ENCODE measurements at places on chromosomes 2 and 18. TPM values are rescaled to one million over a fixed set of nuclear protein-coding genes. Genes with fewer than 3 reads are reported as not detected.

KANSL3 gene
- total RNA-seq, result 36.3 TPM

DNA sequence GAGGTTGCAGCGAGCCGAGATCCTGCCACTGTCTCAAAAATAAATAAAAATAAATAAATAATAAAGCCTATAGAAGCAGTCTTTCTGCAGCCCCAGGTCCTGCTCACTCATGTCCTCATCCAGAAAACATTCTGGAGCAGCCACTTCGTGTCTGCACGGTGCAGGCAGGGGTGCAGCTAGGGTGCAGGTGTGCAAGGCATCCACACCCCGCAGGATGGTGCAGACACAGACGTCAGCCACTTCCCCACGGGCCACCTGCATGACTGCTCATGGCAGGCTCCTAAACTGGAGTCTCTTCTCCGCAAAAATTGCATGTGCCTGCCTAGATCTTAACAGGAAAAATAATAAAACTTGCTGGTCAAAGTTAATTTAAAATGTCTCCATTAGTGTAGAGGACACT is 80.2 kb upstream of the SNTG2 start:
- peaks cover 31% of the 10 kb centered on the region for H3K4me1 ChIP-seq
- DNase-seq, result no peak
- H3K27ac ChIP-seq, result peak overlapping the region; percentile 74
- no peak overlapping the region for H3K4me3 ChIP-seq
- peaks cover 7% of the 10 kb centered on the region for H3K27me3 ChIP-seq

UNC80 gene
- 0.05 TPM for total RNA-seq

GRCh38 chr2:43269074-43269572 is 42.7 kb upstream of the ZFP36L2 start:
- H3K36me3 ChIP-seq, result no peaks in the 10 kb centered on the region
- peaks cover 8% of the 10 kb centered on the region for H3K27me3 ChIP-seq
- peak overlapping the region; percentile 10 for H3K4me3 ChIP-seq
- peak overlapping the region; percentile 80 for H3K27ac ChIP-seq
- DNase-seq, result peak; percentile 18

- H3K27me3 ChIP-seq, result peaks cover 2% of the 10 kb centered on the region
- H3K4me3 ChIP-seq, result no peak overlapping the region
- H3K27ac ChIP-seq, result no peak overlapping the region
- peaks cover 2% of the 10 kb centered on the region for H3K4me1 ChIP-seq
These were observed 15.5 kb upstream of the DUSP19 start for GRCh38 chr2:183063083-183063482.

SCYGR4 gene
- total RNA-seq, result not detected

VWC2L gene
- not detected for total RNA-seq

- H3K36me3 ChIP-seq, result no peaks in the 10 kb centered on the region
- no peak for DNase-seq
- no peak overlapping the region for H3K4me3 ChIP-seq
- H3K27ac ChIP-seq, result no peak overlapping the region
- H3K4me1 ChIP-seq, result no peaks in the 10 kb centered on the region
- H3K27me3 ChIP-seq, result peaks cover 1% of the 10 kb centered on the region
These were observed 68.5 kb downstream of the TMEM18 start for GRCh38 chr2:608711-609110.

MREG gene
- total RNA-seq, result 26.1 TPM

CRYGC gene
- total RNA-seq, result not detected

ARHGAP25 gene
- total RNA-seq, result 4.6 TPM

GRCh38 chr2:241307055-241307454 is 8.4 kb downstream of the HDLBP start:
- no peak overlapping the region for H3K27ac ChIP-seq
- H3K4me3 ChIP-seq, result no peak overlapping the region
- DNase-seq, result no peak
- H3K36me3 ChIP-seq, result no peaks in the 10 kb centered on the region
- H3K27me3 ChIP-seq, result peaks cover 5% of the 10 kb centered on the region

DNA sequence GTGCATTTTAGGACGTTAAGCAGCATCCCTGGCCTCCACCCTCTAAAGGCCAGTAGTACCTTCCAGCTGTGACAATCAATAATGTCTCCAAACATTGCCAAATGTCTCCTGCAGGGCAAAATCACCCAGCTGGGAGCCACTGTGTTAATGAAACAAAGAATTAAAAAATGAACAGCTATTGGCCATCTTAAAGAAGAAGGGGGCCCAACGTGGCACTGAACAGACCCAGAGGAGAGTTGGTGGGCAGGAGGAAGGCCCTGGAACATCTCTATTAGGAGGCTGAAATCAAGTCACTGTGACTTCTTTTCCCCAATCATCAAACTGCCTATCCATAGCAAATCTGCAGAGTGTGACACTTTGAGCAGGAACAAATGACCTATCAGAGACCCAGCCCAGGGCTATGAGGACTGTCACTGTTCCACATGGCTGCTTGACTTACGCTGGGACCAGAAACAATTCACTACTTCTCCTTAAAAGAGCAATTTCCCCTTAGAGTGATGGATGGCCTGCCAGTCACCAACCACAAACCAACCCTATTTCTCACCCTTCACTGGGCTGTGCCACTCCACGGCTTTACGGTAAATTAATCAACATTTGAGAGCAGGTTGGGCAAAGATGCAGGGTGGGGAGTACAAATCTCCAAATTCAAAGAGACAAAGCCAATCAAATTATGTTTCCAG is 35.2 kb upstream of the TEX51 start:
- no peak overlapping the region for H3K27ac ChIP-seq
- H3K27me3 ChIP-seq, result peaks cover 3% of the 10 kb centered on the region

DNA sequence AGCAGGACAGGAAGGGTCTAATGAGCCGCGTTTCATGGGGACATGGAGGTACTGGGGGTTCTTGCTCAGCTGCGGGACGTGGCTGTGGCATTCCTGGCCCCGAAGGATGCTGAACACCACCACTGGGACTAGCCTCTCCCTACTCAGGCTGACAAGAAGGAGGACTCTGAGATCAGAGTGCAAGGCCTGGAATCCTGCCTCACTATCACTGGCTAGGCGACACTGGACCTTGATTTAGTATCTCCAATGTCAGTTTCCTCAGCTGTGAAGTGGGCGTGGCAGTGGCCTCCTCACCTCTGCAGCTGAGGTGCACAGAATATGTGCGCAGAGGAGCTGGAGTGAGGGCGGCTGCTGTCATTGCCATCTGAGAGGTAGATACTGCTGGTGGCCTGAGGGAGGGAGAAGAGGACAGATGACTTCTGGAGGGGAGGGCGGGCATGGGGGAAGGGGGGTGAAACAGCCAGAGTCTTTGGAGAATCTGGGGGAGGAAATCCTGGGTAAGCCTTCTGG is 157.8 kb upstream of the CAPN13 start:
- no peak overlapping the region for H3K4me3 ChIP-seq
- H3K27ac ChIP-seq, result no peak overlapping the region
- H3K27me3 ChIP-seq, result peaks cover 11% of the 10 kb centered on the region
- no peaks in the 10 kb centered on the region for H3K4me1 ChIP-seq
- no peaks in the 10 kb centered on the region for H3K36me3 ChIP-seq

DDX1 gene
- total RNA-seq, result 100 TPM

GRCh38 chr2:101205521-101206479 is 46.9 kb upstream of the CNOT11 start:
- H3K27me3 ChIP-seq, result no peaks in the 10 kb centered on the region
- no peak overlapping the region for H3K27ac ChIP-seq
- no peaks in the 10 kb centered on the region for H3K36me3 ChIP-seq
- DNase-seq, result peak; percentile 42
- H3K4me3 ChIP-seq, result no peak overlapping the region

- H3K27me3 ChIP-seq, result no peaks in the 10 kb centered on the region
- peaks cover 7% of the 10 kb centered on the region for H3K4me1 ChIP-seq
- H3K36me3 ChIP-seq, result peaks cover 3% of the 10 kb centered on the region
- no peak for DNase-seq
These were observed 409.2 kb upstream of the TCF4 start for GRCh38 chr18:55997151-55997561.

KLHL30 gene
- not detected for total RNA-seq

- H3K4me1 ChIP-seq, result peaks cover 48% of the 10 kb centered on the region
- no peak overlapping the region for H3K4me3 ChIP-seq
- H3K27ac ChIP-seq, result no peak overlapping the region
- H3K27me3 ChIP-seq, result peaks cover 5% of the 10 kb centered on the region
These were observed 29.9 kb downstream of the HPCAL1 start for GRCh38 chr2:10332402-10333246.

DNA sequence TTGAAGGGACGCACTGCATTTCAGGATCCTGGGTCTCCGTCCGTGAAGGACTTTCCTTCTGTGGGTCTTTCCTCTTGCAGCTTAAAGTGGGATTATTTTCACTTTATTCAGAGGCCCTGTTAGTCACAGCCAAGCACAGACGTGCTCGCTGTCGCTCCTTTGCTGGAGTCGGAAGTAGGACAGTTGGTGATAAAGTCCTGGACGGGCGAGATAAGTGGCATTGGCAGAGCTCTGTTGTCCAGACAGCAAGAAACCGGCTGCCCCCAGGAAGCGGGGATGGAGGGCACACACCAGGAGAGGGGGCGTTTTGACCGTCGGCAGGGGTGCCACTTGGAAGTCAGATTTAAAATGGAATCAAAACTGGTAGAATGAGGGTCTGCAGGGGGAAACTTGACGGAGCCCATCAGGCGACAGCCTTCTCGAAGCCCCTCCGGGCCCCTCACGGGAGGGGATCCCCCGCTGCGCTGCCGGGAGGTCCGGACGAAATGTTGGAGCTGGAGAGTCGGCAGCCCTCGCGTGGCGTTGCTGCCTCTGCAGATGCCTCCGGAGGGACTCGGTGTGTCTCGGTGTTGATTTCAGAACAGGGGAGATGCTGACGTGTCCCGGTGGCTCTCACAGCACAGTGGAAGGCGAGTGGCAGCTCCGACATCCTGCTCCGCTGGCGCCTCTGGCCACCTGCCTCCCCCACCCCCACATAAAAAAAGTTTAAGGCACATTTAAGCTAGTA is 124.2 kb downstream of the NFATC1 start:
- H3K27ac ChIP-seq, result peak overlapping the region; percentile 19
- H3K27me3 ChIP-seq, result peaks cover 5% of the 10 kb centered on the region
- H3K4me3 ChIP-seq, result no peak overlapping the region
- H3K36me3 ChIP-seq, result peaks cover 4% of the 10 kb centered on the region

- no peak overlapping the region for H3K4me3 ChIP-seq
- H3K27me3 ChIP-seq, result peaks cover 8% of the 10 kb centered on the region
- no peak for DNase-seq
- no peaks in the 10 kb centered on the region for H3K36me3 ChIP-seq
- H3K27ac ChIP-seq, result no peak overlapping the region
- peaks cover 4% of the 10 kb centered on the region for H3K4me1 ChIP-seq
These were observed 70.6 kb upstream of the TCF7L1 start for GRCh38 chr2:85062565-85062964.

WDSUB1 gene
- 5.4 TPM for total RNA-seq

STON1 gene
- 3.1 TPM for total RNA-seq

- DNase-seq, result no peak
- peaks cover 14% of the 10 kb centered on the region for H3K4me1 ChIP-seq
These were observed 47.1 kb upstream of the REL start for GRCh38 chr2:60834270-60834717.

- H3K27me3 ChIP-seq, result peaks cover 6% of the 10 kb centered on the region
- H3K36me3 ChIP-seq, result peaks cover 7% of the 10 kb centered on the region
- no peak overlapping the region for H3K4me3 ChIP-seq
- no peak overlapping the region for H3K27ac ChIP-seq
- H3K4me1 ChIP-seq, result peaks cover 31% of the 10 kb centered on the region
These were observed 59.2 kb downstream of the AAK1 start for GRCh38 chr2:69584127-69584889.

NHEJ1 gene
- total RNA-seq, result 11.1 TPM

DNA sequence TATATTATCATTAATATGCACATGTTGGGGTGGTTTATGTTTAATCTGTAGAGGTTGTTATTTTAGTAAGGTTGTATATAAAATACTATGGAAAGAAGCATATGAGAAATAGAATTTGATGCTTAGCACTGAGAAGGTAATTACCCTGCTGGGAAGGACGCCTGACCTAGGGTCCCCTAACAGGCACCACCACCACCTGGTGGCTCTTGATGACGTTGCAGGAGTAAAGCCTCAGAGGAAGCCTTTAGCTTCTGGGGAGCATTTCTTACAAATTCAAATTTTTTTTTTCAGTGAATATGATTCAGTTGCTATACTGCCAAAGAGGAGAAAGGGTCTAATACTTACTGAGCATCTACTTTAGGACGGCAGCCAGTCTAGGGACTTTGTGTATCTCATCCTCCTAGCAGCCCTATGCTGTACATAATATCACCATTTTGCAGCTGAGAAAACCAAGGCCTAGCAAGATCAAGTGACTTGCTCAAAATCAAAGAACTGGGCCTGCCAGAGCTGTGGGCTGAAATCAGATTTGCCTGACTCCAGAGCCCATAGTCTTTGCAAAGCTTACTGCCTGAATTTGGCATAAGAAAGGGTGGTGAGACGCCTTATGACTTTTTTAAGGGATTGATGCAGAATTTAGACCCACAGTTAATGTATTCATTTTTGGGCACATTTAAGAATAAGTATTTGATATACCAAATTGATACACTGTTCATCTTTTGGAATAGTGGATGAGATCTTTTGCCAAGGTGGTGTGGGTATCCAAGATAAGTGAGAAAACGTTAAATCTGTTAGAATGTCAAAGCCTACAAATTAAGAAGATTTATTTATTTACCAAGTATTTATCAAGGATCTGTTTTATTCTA is 78.8 kb upstream of the GAREM1 start:
- H3K36me3 ChIP-seq, result no peaks in the 10 kb centered on the region
- DNase-seq, result peak; percentile 64
- no peak overlapping the region for H3K27ac ChIP-seq
- no peaks in the 10 kb centered on the region for H3K27me3 ChIP-seq

ANKRD30BL gene
- not detected for total RNA-seq

GRCh38 chr2:180208841-180209240 is 201.7 kb upstream of the CWC22 start:
- no peak overlapping the region for H3K4me3 ChIP-seq
- DNase-seq, result no peak
- no peaks in the 10 kb centered on the region for H3K36me3 ChIP-seq
- no peak overlapping the region for H3K27ac ChIP-seq

CHPF gene
- total RNA-seq, result 4.1 TPM

GRCh38 chr18:8722946-8723820 is 17.8 kb downstream of the MTCL1 start:
- no peaks in the 10 kb centered on the region for H3K4me1 ChIP-seq
- no peaks in the 10 kb centered on the region for H3K27me3 ChIP-seq
- no peak overlapping the region for H3K27ac ChIP-seq
- DNase-seq, result no peak
- no peak overlapping the region for H3K4me3 ChIP-seq
- no peaks in the 10 kb centered on the region for H3K36me3 ChIP-seq

- H3K36me3 ChIP-seq, result no peaks in the 10 kb centered on the region
- peaks cover 1% of the 10 kb centered on the region for H3K4me1 ChIP-seq
- DNase-seq, result no peak
These were observed 144.5 kb downstream of the LAMA3 start for GRCh38 chr18:23833714-23834113.

- no peak for DNase-seq
- H3K4me3 ChIP-seq, result no peak overlapping the region
- H3K4me1 ChIP-seq, result peaks cover 49% of the 10 kb centered on the region
- no peaks in the 10 kb centered on the region for H3K27me3 ChIP-seq
- no peaks in the 10 kb centered on the region for H3K36me3 ChIP-seq
These were observed 96.3 kb downstream of the PHLPP1 start for GRCh38 chr18:62811674-62812073.

DNA sequence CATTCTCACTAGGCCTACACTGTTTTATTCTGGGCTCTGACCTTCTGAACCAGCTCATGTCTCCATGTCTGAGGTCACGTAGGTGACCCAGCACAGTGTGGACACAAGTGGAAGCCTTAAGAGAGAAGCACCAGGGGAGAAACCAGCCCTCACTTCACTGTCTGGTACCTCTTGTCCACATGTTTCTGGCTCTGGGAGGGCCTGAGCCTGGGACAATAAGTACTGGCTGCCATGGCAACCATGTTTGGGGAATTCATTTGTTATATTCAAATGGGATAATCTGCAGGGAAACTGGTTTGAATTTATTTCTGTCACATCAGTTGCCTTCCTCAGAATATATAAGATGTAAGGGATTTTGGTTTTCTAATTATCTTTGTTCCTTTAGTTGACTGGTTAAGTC is 23.3 kb downstream of the MYO3B start:
- no peaks in the 10 kb centered on the region for H3K27me3 ChIP-seq
- H3K27ac ChIP-seq, result no peak overlapping the region
- no peak for DNase-seq
- no peaks in the 10 kb centered on the region for H3K36me3 ChIP-seq

All from endothelial cell (in vitro differentiated cells).